Midbrain (tissue), 1 donor: ENCODE measurements at places on chromosomes 7 and 10.

DNA sequence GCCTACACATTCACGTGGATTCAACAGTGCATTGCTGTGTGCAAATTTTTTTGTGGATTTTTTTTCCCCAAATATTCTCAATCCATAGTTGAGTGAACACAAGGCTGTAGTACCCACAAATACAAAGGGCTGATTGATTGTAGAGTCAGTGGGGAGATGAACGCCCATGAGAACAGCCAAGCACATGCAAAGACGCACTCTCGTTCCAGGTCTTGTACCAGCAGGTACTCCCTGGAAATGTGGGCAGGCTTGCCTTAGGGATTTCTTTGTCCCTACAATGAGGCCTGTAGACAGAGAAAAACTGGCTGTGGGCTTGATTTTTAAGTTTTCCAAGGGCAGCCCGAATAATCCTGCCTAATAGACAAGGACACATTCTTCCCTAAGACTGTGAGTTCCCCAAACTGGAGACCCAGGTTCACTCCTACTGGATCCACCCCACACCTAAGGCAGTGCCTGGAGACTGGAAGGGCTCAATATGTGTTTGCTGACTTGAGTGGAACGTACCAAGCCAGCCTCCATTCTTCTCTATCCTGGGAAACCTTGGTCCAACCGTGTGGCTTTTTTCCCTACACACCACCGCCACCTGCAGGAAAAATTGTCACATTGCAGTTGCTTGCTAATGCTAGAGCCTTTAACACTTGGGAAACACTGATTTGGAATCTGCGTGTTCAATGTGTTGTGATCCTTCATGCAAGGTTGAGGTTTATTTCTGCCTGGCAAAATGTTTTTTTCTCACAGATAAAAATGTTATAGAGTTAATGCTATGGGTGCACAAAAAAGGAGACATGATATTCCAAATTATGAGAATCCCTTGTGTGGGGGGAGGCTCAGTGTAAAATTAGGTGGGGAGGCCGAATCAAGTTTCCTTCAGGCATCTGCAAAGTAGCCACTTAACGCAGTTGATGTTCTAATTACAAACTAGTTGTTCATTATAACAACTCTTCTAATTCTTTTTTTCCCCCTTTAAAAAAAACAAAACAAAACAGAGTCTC is 49.3 kb downstream of the PPP1R17 start:
- DNase-seq = peak; percentile 87

DNA sequence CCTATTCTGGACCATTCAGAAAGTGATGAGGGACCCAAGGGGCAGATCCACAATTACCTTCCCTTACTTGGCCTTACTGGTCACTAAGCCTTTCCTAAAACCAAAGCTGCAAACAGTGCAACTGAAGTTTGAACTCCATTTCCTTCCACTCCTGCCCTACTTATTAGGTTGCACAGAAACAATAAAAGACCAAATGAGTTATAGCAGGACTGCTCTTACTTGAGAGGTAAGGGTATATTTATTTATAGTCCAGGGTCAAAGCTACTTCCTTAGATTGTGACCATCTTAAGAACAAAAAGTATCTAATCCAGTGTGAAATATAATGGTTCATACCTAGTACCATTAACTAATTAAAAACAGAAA is 27.0 kb downstream of the CDK6 start:
- no peak for DNase-seq

DNA sequence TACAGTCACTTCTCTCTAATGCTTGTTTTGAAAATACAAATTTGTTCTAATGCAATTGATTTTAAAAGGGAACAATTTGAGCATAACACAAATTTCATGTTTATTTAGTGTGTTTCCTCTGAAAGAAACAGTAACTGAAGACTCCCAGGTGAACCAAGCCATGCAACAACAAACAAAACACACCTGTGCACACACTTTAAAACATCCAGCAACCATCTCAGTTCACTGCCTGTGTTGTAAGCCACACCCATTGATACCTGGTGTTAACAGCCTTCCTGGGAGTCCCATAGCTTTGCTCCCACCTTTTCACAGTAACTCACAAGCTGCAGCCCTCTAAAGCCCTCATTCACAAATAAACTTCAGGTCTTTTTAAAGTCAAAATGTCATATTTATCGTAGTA is 89.3 kb downstream of the DOCK4 start:
- DNase-seq = no peak

DNA sequence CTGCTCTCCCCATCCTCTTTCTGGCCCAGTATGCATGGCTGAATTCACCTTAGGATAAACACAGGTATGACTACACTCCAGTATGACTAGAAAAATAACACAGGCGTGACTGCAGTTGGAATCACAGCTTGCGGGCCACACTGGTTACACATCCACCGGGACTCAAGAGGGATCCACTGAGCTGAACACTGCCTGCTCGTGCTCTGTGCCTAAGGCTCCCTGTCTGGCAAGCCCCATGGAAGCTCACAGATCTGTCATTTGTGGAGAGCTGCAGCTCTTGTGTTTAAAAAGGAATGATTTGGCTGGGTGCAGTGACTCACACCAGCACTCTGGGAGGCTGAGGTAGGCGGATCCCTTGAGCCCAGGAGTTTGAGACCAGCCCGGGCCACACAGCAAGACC is 26.8 kb downstream of the VOPP1 start:
- no peak for DNase-seq

DNA sequence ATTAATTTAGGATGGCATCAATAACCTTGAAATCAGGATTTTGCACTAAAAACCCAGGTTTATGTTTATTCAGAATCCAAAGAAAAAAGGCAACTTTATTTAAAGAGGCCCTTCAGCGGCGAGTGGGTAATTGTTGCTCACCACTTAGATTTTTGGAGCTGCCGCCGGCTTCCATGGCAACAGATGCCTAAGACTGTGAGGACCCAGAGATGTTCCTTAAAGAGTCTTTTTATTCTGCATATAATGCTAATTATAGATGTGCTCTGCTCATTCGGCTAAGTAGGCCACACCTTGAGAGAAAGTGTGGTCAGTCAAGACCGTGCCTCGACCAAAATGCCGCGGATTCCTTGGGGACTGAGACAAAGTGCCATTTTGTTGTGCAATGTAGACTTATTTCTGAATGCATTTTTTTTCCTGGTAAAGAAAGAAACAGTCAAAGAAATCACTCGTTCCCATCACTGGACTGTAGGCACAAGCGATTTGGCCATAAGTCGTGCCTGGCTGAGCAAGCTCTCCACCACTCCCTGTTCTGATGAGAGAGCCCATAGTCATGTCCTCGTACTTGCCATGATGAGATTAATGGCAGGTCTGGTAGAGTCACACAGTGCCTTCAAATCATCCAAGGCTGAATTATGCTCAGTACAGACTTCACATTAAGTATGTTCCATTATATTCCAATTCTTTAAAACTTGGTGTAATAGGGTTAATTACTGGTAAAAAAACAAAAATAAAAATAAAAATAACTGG is 21.4 kb upstream of the MGMT start:
- no peak for DNase-seq

GRCh38 chr7:151057506-151057988 is at the start of gene CDK5:
CDK5 (minus strand) TSS chr7:151057897; CDS start chr7:151057848, 49 bp downstream.
- no peak for DNase-seq

DNA sequence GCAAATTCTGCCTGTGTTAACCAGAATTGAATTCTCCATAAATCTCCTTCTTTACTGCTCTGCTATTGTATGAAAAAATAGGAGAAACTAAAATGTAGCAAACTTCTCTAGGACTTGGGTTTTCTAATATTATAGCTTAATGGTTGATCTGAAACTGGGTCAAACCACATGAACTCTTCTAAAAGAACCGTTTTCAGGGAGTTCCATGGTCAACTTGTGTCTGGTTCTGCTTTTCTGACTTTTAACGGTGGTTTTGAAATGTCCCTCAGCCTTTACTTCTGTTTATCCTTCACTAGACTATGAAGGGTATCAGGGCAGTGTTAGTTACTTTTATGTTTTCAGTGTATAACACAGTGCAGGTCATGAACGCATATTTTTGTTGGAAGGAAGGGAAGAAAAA is 242.2 kb downstream of the TSPAN12 start:
- DNase-seq = no peak

DNA sequence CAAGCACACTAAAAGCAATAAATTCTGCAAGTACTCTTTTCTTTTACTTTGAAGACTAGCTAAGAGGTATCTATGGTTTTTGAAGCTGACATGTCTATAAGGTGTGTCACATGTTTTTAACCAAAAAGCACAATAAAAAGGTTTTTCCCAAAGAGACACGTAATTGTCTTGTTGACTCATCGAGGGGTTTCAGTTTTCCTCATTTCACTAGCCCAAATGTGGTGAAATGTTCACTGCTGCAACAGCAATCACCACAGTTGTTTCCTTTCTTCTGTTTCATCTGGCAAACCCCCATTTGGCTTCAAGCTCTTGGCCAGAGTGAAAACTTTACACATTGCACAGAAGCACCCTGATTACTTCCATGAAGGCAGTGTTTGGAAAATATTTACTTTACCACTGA is 3.8 kb upstream of the HOXA4 start:
- DNase-seq = no peak

- DNase-seq = no peak
Observed at GRCh38 chr7:38699471-38699870, 68.3 kb upstream of the AMPH start.

- DNase-seq = no peak
Observed at GRCh38 chr10:24378126-24378920, 169.4 kb downstream of the KIAA1217 start.

- DNase-seq = no peak
Observed at GRCh38 chr7:30254717-30255063, 29.7 kb upstream of the ZNRF2 start.

GRCh38 chr7:143073556-143073955 is 21.4 kb downstream of the OR6V1 start:
- DNase-seq = no peak

GRCh38 chr7:151897161-151897731 is 20.3 kb upstream of the PRKAG2 start:
- no peak for DNase-seq

DNA sequence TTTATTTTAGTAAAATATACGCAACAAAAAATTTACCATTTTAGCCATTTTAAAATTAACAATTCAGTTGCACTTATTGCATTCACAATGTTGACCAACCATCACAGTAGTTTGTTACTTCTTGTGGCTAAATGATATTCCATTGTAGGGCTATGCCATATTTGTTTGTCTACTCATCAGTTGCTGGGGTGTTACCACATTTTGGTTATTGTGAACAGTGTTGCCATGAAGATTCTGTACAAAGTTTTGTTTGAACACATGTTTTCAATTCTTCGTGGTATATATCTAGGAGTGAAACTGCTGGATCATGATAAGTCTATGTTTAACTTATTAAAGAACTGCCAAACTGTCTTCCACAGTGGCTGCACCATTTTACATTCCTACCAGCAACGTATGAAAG is 46.3 kb upstream of the ZNF365 start:
- DNase-seq = no peak

- no peak for DNase-seq
Observed at GRCh38 chr7:38385682-38386081, 112.2 kb upstream of the TARP start.

- no peak for DNase-seq
Observed at GRCh38 chr10:29861811-29862505, 197.4 kb downstream of the JCAD start.

DNA sequence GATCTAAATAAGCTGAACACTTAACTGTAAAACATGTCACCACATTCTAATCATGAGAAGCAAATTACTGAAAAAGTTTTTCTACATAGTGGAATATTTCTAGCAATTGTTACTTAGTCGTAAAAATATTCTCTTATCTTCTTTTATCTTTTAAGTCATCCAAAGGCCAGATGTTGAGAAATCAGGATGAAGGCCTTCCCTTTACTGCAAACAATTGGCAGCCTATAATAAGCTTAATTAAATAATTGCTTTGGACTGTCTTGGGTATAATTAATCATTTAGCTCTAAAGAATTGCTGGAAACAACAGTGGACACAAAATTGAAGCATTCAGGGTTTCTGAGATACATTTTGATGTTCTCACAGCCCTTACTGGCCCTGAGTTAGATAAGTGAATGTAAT is 226.5 kb downstream of the FANK1 start:
- DNase-seq = no peak

GRCh38 chr7:155653803-155654202 is 9.3 kb downstream of the RBM33 start:
- DNase-seq = no peak

DNA sequence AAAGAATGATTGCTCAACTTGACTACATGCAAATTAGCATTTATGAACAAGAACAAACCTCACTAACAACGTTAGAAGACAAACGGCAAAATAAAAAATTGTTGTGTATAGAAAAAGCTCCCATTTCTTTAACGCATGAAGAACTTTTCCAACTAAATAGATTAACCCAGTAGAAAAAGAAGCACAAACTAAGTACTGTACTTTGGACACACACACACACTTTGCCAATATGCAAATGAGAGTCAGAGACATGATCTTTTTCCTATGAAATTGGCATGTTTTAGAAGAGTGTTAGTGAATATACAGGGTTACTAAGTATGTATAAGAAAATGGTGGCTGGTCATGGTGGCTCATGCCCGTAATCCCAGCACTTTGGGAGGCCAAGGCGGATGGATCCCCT is 355.6 kb downstream of the SH2D4B start:
- DNase-seq = no peak

- no peak for DNase-seq
Observed at GRCh38 chr7:16055263-16055976, 365.9 kb downstream of the CRPPA start.

- DNase-seq = no peak
Observed at GRCh38 chr10:31172925-31173324, 141.3 kb upstream of the ZNF438 start.

- no peak for DNase-seq
Observed at GRCh38 chr7:92769844-92770243, 66.5 kb downstream of the CDK6 start.

GRCh38 chr7:134657526-134657925 is 10.9 kb downstream of the BPGM start:
- DNase-seq = no peak

DNA sequence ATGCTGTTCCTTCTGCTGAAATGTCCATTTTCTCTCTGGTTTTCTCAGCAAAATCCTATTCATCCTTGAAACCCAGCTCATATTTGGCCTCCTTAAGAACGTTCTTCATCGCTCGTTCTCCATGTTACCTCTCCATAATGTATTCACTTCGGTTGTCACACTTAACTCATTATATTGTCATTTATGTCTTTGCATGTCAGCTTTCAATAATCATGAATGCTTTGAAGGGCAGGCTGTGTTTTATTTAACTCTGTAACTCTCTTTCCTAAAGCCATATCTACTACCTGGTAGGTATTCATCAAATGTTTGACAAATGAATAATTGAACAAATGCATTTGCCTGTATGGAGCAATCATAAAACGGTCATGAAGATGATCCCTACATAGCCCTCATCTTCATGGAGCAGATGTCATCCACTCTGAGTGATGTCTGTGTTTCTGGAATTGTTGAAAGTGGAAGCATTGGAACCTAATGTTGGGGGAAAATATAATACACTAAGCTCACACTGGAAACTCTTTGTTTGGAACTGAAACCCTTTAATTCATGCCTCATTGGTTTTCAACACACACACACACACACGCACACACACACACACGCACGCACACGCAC is 303.4 kb downstream of the PLXNA4 start:
- DNase-seq = no peak

- DNase-seq = no peak
Observed at GRCh38 chr7:33764752-33765451, 140.4 kb upstream of the BMPER start.
